ENCODE measurements at places on chromosomes 6 and 20. TPM values are rescaled to one million over a fixed set of nuclear protein-coding genes. Genes with fewer than 3 reads are reported as not detected.

FRMD1 gene
- not detected for polyA plus RNA-seq

RIPPLY2 gene
- 1.2 TPM for polyA plus RNA-seq

TSBP1 gene
- polyA plus RNA-seq: not detected

HLA-DQA2 gene
- not detected for polyA plus RNA-seq

BEND6 gene
- 0.84 TPM for polyA plus RNA-seq

COL20A1 gene
- polyA plus RNA-seq: 1.4 TPM

SRSF12 gene
- 7.0 TPM for polyA plus RNA-seq

MLN gene
- polyA plus RNA-seq: 0.55 TPM

BMP6 gene
- not detected for polyA plus RNA-seq

SESN1 gene
- polyA plus RNA-seq: 17.9 TPM

MAPK13 gene
- polyA plus RNA-seq: 1.1 TPM

CARMIL1 gene
- polyA plus RNA-seq: 15.7 TPM

SNAP91 gene
- polyA plus RNA-seq: 29.0 TPM

Data from cardiac muscle cell (in vitro differentiated cells and primary cell).